ENCODE measurements at places on chromosomes 16 and 17. TPM values are rescaled to one million over a fixed set of nuclear protein-coding genes. Genes with fewer than 3 reads are reported as not detected.

TNFRSF12A gene
- 127 TPM for total RNA-seq

EPN3 gene
- 0.06 TPM for total RNA-seq

TMUB2 gene
- 13.8 TPM for total RNA-seq

CFAP20 gene
- 38.7 TPM for total RNA-seq

FNDC8 gene
- not detected for total RNA-seq

ACSM5 gene
- total RNA-seq: 45.8 TPM

ULK2 gene
- total RNA-seq: 4.6 TPM

SLC22A31 gene
- total RNA-seq: not detected

CCL4 gene
- 2.2 TPM for total RNA-seq

GRCh38 chr17:10099051-10099571 lies 99.3 kb downstream of the GAS7 start:
- DNase-seq: no peak

GRCh38 chr16:86604436-86605193 lies 26.3 kb downstream of the FOXL1 start:
- DNase-seq: no peak

- no peak for DNase-seq
Observed at GRCh38 chr17:27747462-27748359, 52.6 kb downstream of the NOS2 start.

- DNase-seq: no peak
Observed at GRCh38 chr17:63932721-63933120, 590 bp upstream of the CD79B start.

- DNase-seq: no peak
Observed at GRCh38 chr17:43702637-43703036, 40.9 kb upstream of the MEOX1 start.

GRCh38 chr16:80693553-80693952 lies 110.8 kb downstream of the CDYL2 start:
- no peak for DNase-seq

DNA sequence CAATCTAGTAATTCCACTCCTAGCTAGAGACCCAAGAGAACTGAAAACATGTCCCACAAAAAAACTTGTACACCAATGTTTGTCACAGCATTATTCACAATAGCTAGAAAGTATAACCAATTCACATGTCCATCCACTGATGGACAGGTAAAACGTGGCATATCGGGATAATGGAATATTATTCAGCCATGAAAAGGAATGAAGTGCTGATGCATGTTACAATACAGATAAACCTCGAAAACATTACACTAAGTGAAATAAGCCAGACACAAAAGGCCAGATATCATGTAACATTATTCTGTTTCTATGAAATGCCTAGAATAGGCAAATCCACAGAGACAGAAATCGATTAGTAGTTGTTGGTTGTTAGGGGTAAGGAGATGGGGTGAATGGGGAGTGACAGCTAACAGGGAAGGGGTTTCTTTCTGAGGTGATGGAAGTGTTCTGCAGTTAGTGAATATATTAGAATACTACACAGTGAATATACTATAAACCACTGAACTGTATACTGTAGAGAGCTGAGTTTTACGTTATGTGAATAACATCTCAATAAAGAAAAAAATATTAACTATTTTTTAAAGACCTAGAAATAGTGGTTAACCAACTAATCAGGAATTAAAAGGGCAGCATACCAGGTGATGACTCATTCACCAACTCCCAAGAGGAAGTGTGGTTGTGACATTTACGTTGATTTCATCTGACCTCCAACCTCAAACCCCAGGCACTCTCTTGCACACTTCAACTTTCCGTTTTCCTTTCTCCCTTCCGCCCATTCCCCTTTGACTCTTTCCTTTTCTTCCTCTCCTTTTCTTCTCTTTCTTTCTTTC lies 48.6 kb downstream of the GAS7 start:
- DNase-seq: no peak

DNA sequence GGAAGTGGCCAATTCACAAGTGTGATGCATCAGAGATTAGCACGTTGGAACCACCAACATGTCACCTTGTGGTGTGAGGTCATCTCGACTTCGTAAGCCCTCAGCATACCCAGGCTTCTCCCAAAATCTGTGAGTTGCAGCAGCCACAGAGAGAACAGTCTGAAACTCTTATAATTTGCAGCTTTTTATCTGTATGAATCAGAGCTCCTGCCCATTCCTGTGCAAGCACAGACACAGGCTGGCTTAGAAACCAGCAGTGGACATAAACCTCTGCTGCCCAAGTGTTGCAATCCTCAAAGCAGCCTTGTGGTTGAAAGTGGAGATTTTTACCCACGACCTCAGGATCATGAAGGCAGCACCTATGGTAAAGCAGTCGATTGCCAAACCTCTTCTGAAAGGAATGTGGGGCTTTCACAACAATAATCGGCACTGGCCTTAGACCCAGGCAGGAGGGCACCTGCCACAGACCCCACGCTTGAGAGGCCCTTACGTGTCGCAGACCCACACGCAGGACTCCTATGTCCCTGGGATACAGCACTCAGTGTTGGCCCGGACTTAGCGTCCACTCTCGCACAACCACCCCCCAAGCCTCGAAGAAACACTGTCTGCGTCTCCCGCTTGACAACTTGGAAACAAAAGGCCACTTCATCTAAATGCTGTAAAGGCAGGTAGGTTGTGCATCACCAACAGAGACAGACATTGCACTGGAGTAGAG lies 24.5 kb upstream of the OSGIN1 start:
- DNase-seq: no peak

DNA sequence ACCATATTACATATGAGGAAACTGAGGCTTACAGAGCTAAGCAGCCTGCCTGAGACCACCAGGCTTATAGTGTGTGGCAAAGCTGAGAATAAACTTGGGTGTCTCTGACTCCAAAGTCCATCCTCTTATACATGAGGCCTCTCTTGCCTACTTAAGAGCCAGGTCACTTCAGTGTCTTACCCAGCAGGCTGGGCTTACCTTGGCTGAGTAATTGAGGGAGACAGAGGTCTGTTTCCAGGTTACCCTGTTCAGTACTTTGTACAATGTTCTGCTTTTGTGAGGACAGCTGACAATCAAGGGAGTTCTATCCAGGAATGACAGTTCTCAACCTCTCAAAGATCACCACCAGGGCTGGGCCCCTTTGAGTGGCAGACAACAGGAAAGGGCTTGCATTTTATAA lies 14.4 kb downstream of the NDUFAB1 start:
- no peak for DNase-seq

DNA sequence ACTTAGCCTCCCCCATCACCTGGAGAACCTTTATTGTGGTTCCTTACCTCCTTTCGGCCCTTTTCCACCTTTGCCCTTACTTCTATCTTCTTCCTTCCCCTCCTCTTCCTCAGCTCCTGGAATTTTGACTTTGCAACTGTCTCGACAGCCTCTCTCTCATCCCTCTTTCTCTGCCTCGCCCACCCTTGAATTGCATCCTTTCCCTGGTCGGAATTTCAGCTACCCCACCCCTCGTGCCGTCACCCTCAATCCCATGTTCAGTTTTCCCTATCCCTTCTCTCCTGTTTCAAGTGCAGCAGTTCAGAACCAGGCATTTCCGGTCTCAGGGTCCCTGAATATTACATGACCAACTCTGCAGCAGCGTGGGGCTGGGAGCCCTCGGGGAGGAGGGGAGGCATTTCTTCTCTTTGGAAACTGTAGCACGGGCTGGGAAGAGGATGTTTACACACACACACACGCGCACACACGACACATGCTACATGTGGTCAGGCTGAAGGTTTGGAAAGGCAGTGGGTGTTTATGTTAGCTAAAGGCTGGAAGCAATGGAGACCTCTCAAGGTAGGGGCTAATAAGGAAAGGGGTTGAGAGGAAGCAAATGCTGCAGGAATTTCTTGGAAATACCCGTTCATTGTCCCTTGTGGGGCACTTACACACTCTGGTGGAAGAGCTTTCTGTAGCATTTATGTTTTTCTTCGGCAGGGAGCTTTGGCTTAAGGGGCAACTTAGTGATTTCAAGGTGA lies 971 bp downstream of the MINK1 start:
- DNase-seq: no peak

DNA sequence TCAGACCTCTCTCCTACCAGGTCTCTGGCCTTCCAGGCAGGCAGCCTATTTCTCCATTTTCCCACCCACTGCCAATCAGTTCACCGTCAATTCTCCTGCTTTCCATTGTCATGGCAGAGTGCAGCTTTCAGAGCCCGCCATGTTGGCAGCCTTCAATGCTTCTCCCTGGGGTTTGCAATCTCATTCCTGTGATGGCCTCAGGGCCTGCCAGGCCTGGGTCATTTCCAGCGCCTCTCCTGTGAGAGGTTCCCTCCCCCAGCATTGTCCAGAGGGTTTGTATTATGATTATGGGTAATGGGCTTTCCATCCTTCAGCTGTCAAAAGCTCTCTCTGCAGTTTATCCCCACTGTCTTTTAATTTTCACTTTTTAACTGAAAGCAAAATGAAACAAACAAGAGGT lies 716.6 kb upstream of the CDH8 start:
- DNase-seq: no peak

GRCh38 chr16:57530104-57530521 lies 6.3 kb downstream of the CCDC102A start:
- peak; percentile 31 for DNase-seq

DNA sequence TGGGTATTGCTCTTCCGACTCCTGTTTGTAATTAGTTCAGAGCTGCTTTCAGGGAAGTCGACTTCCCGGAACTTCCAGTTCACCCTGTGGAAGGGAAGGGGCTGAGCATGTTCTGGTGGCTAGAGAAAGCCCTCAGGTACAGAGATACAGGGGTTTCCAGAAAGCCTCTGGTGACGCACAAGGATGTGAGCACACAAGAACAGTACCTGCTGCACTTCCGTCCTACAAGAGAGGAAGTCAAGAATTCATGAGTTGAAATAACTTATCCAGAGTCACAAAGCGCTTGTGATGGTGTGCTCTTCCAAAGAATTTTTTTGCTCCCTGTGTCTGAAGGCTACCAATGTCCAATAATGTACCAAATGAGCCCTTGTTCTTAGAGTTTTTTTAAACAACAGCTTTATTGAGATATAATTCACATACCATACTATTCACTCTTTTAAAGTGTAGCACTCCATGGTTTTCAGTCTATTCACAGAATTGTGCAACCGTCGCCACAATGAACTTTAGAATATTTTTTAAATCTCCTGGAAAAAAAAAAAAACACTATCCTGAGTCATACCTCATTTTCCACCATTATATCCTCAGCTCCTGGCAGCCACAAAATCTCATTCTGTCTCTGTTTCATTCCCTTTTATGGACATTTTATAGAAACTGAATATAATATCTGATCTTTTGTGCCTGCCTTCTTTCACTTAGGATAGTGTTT lies 327.6 kb downstream of the CDH13 start:
- DNase-seq: no peak

GRCh38 chr17:40291281-40291664 lies 3.6 kb downstream of the CDC6 start:
- no peak for DNase-seq

- no peak for DNase-seq
Observed at GRCh38 chr17:66392783-66393437, 90.5 kb downstream of the PRKCA start.

DNA sequence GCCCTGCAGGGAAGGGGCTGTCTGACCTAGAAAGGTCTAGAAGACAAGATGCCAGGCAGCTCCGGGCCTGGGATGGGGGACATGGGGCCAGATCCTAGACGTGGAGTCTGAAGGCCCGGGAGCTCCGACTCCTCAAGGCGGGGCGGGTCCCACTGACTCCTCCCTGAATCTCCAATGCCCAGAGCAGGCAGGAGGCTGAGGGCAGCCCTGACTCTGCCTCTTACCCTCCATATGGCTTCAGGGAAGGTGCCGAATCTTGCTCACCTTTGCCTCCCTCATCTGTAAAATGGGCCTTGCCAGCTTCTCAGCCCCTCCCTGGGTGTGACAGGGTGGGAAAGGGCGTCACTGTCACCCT lies 14.8 kb downstream of the VASN start:
- peak; percentile 18 for DNase-seq

DNA sequence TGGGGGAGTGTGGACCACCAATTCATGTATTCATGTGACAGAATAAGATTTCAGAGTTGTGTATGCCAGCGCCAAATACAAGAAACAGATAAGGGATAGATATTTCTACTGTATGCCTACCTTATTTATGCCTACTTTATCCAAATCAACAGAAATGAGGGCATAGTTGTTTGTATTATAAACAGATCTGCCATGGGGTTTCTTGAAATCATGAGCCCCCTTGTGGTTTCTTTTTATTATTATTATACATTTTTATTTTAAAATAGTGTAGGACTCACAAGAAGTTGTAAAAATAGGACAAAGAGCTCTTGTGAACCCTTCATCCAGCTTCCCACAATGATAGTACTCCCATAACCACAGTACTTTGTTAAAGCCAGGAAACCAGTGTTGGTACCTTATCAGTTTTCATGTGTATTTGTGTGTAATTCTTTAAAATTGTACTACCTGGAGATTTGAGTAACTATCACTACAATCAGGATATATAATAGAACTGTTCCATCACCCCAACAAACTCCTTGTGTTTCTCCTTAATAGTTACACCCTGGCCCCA lies 229.4 kb downstream of the CCDC182 start:
- DNase-seq: no peak

GRCh38 chr17:42188749-42189650 lies 3.7 kb upstream of the HCRT start:
- DNase-seq: no peak

GRCh38 chr16:7646821-7647500 lies 314.3 kb downstream of the RBFOX1 start:
- DNase-seq: no peak

GRCh38 chr17:34249478-34249877 lies 5.6 kb upstream of the CCL2 start:
- no peak for DNase-seq

DNA sequence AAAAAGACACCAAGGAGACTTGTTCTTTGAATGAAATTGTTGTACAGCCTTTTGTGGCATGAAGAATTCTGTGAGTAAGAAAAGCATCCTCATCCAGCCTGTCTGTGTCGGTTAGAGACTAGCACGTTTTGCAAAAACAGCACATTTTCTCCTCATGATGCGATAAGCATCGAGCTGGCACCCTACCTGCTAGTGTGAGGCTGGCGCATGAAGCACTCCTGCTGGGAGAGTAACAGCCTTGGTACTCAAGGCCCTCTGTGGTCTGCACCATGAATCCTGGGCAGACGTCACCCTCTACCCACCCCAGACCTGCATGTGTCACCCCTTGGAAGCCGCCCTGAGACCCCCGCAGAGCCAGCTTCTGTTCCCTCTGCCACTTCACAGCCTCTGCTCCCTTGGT lies 92.6 kb upstream of the TMEM132E start:
- DNase-seq: no peak

GRCh38 chr16:58462997-58463941 lies 36.7 kb upstream of the NDRG4 start:
- no peak for DNase-seq
